ENCODE measurements at places on chromosomes 6 and 20.
A peak's percentile ranks its signal among the peaks of the same experiment; 100 is the strongest.

GRCh38 chr20:12371990-12372389 is 454.3 kb downstream of the BTBD3 start:
- no peak for DNase-seq

GRCh38 chr20:5933802-5934436 is 16.4 kb downstream of the TRMT6 start:
- DNase-seq = peak; percentile 10

GRCh38 chr20:23358923-23359593 is 2.9 kb upstream of the GZF1 start:
- no peak for DNase-seq

DNA sequence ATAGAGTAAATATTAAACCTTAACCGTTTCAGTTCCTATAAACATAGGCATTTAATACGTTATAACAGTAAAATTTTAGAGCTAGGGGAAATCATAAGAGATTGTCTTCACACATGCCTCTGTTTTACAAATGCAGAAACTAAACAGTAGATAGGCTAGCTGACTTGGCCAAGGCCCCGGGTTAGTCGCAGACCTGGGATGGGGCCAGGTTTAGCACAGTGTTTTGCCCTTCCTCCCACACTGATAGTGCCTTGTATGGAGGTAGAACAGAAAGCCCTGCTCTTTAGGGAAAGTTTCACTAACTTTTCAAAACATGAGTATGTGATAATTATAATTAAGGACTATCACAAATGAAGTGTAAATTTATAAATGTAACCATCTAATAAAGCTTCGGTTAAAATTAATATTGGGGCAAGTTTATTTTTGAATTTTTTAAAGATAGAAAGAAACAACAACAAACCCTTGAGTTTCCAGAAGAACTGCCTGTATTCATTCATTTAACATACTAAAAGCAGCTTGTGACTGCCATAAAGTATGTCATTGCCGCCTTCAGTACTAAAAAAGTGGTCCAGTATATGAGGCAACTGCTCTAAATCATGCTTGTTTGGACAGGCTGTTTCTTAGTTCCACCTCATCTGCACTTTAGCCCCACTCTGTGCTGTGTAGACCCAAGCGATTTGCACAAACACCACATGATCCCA is 62.5 kb upstream of the LOC128125822 start:
- DNase-seq = no peak

- no peak for DNase-seq
Observed at GRCh38 chr6:148311966-148312669, 30.5 kb upstream of the SASH1 start.

DNA sequence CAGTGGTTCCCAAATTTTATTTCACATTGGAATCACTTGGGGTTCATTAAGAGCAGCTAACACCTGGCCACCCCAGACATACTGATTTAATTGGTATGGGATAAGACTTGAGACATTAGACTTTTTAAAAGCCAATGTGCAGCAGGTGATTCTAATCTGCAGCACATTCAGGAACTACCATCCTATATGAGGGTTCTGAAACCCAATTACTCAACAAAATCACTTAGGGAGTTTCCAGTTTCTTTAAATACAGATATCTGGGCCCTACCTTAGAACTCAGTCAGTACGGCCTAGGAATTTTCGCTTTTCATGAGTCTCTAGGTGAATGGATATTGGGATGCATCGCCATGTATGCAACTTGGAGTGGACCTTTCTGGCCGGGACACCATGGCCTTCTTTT is 24.0 kb upstream of the L3MBTL3 start:
- DNase-seq = no peak

GRCh38 chr20:2815242-2815900 is 584 bp downstream of the C20orf141 start:
- DNase-seq = no peak

DNA sequence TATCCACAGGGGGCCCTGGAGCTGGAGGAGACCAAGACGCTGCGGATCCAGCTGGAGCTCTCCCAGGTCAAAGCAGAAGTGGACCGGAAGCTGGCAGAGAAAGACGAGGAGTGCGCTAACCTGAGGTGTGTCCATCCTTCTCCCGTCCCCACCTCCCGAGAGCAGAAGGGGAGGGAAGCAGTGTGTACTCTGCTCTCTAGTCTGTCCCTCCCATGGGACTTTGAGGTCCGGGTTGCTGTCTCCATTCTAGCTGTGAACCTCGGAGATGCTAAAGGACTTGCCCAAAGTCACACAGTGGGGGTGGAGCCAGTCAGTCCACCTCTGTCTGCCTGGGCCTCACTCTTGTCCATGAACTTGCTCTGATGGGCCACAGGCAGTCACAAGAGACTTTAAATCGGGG is 44.1 kb downstream of the MYH7B start:
- DNase-seq = no peak

DNA sequence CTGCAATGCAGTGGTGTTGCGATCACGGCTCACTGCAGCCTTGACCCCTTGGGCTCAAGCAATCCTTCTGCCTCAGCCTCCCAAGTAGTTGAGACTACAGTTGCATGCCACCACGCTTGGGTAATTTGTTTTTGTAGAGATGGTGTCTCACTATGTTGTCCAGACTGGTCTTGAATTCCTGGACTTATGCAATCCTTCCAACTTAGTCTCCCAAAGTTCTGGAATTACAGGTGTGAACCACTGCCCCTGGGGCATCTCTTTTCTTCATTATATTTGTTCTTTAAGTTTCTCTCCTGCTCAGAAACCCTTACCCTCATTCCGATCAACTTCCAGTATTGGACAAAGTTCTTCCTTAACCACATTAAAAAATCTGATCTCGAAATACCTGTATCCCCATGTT is 44.7 kb upstream of the DEK start:
- no peak for DNase-seq

DNA sequence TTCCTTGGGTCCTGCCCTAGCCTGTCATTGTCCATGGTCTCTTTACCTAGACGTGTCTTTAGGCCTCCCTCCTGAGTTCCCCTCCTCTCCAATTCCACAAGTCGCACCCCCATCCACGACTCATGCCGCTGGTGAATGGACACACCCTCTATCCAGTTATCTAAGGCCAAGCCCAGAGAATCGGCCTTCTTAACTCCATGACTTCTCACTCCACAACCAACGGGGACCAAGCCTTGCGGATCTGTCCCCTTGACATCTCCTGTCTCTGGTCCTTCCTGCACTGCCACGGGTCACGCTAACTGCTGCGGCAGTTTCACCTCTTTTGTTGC is 7.0 kb upstream of the RREB1 start:
- no peak for DNase-seq

DNA sequence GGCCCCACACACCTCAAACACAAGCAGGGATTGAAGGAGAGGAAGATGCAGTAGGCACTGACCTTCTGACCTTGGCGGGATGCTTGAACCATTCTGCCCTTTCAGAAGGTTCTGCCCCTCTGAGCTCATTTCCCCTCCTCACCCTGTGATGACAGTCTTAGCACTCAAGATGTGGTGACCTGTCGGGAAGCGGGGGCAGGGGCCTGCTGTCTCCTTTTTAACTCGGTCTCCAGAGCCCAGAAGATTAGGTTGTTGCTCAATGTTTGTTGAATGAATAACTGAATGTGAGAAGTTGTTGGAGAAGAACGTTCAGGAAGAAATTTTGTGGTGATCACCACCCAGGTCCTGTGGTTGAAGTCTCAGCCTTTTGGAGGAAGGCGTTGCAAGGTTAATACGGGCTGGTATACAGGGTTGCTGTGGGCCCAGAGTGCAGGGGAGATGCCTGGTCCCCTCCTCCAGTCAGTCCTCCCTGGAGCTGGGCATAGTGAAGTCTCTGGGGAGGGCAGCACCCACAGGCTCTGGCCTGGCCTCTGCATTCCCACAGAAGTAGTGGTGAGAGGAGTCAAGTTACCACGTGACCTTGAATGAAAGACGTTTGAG is 49.7 kb upstream of the FUCA2 start:
- no peak for DNase-seq

GRCh38 chr20:58286729-58287128 is 22.8 kb upstream of the RAB22A start:
- DNase-seq = no peak

- no peak for DNase-seq
Observed at GRCh38 chr6:28867086-28867409, 56.7 kb downstream of the TRIM27 start.

DNA sequence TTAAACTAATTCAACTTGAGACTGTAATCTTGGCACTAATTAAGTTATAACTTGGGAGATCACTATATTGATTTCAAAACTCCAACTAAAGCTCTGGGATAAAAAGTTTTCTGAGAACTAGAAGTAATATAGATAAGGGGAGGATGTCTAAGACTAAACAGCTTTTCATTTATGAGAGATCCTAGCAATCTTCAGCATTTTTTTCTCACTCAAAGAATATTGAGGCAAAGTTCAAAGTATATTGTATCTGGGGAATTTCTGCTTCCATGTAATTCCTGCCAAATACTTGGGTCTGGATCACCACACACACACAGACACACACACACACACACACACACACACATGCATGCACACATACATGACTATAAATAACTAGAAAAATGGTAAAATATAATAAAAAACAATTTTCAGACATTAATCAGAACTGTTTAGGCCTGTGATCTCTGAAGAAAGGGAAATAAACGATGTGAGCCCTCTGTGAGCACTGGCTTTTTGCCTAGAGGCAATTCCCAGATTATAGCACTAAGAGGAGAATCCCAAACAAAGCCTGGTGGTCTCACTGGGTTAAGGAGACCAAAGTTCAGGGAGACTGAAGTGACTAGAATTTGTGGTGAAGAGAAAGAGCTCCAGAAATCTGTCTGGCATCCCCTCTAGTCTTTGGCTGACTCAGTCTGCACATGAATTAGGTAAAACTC is 92.8 kb downstream of the ADAT2 start:
- no peak for DNase-seq

- no peak for DNase-seq
Observed at GRCh38 chr6:90533615-90534336, 53.1 kb downstream of the MAP3K7 start.

DNA sequence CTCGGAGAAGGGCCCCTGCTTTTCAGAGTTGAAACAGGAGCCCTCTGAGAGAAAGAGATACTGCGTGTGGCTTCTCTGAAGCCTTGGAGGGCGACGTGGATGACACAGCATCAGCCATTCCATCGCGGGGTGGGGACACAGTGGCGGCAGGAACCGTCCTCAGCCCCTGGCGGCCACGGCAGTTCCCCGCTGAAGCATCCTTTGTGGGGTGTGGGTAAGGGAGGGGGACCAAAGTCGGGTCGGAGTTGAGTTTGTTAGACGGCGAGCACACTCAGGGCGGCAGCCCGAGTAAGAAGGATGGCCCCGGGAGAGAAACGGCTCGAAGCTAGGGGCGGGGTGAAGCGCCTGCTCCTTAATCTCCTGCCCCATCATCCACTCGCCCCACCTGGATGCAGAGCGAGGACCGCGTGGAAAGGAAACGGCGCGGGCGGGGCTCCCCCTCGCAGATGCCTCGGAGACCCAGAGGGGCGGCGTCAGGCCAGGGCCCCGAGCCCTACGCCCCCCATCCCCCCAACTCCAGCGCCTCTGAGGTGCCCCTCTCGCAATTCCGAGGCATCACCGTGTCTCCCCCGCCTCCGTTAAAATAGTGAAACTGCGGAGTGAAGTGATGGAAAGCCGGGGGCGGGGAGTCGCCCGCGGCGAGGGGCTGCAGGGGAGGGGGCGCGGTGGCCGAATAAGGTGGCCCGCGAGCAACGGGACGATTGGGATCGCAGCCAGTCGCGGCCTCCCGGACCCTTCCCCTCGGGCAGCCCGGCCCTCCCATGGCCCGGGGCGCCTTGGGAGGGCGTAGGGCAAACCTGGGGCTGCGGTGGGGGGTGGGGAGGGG is 796 bp upstream of the RREB1 start:
- DNase-seq = peak; percentile 40

- DNase-seq = no peak
Observed at GRCh38 chr6:46549155-46549554, 57.9 kb upstream of the RCAN2 start.

DNA sequence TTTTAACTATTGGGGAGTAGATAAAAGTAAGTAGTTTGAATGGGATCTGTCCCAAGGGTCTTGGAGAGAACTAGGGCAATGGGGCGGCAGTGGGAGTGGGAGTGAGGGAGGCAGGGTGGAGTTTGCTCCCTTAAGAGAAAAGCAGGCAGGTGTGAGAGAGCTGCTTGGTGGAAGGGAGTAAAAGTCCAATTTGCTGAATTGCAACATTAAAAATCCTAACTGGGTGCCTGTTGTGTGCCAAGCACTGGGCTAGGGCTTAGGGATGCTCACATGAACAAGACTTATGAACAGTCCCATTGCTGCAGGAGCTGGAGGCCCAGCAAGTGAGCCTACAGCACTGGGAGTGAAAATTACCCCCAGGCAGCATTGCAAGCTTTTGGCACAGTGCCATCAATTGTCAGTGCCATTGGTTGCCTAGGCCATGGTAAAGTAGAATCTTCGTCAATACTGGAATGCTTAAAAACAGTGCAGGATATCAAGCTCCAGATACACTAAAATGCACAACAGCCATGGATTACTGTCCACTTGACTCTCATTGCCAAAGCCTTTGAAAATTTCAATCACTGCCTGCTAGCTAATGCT is 277.7 kb upstream of the JARID2 start:
- DNase-seq = no peak

- no peak for DNase-seq
Observed at GRCh38 chr20:59772931-59773913, 160.2 kb downstream of the SYCP2 start.
